ENCODE measurements at places on chromosomes 7 and 10. TPM values are rescaled to one million over a fixed set of nuclear protein-coding genes. Genes with fewer than 3 reads are reported as not detected.

Gene CPA4
- total RNA-seq: not detected

Gene ANKRD61
- 0.42 TPM for total RNA-seq

Gene TMEM196
- 0.07 TPM for total RNA-seq

DNA sequence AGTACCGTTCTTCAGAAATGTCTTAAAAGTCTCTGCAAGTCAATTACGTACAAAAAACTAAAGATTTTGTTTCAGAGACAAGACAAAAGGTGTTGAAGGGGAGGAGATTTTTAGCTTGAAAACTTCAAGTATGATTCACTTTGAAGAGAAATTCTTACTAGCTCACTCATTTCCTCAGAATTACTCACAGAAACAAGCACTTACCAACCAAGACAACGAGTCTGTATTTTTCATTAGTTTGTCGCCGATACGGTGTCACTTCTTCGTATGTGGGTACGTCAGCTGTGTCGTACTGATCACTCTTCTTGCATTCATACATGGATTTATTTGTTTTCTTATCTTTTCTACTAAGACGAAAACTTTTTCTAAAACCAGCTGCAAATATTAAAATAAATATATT is 90.6 kb upstream of the ODAD2 start:
- H3K4me3 ChIP-seq: no peak overlapping the region
- no peaks in the 10 kb centered on the region for H3K4me1 ChIP-seq
- DNase-seq: no peak
- no peaks in the 10 kb centered on the region for H3K27me3 ChIP-seq
- no peaks in the 10 kb centered on the region for H3K36me3 ChIP-seq

DNA sequence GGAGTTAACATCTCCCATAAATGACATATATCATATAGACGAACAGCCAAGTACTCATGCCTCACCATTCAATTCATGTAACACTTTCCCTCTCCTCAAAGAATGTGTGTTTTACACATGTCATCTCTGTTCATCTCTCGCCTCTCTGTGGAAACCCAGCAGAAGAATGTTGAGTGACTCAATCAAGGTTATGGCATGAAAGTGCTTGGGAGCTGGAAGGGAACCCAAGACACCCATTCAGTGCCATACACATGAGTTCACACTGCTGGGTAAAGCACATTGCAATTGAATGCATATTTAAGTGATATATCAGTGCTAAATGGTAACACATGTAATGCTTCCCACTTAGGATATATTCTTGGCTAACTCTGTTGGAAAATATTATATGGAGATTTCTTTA is 322.9 kb downstream of the PTEN start:
- DNase-seq: no peak
- no peak overlapping the region for H3K4me3 ChIP-seq
- H3K4me1 ChIP-seq: no peaks in the 10 kb centered on the region
- H3K36me3 ChIP-seq: no peaks in the 10 kb centered on the region
- H3K27me3 ChIP-seq: no peaks in the 10 kb centered on the region
- H3K27ac ChIP-seq: no peak overlapping the region

DNA sequence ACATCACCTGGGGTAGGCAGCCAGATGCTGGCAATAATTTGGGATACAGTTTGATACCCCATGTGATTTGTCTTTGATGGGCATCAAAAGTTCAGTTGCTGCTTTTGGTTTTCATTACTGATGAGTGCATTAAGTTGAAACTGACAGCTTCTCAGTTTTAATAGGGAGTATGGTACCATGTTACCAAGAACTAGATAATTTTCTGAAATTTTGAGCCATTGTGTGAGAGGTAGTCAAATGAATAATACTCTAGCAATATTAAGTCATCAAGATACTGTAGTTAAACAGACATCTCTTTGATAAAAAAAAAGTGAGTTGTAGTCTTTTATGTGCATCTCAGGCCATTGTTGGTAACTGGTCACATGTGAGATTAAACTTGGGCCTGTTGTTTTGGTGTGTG is 71.5 kb downstream of the ST7 start:
- H3K4me3 ChIP-seq: no peak overlapping the region
- DNase-seq: no peak
- H3K36me3 ChIP-seq: no peaks in the 10 kb centered on the region

- no peaks in the 10 kb centered on the region for H3K36me3 ChIP-seq
- H3K4me1 ChIP-seq: no peaks in the 10 kb centered on the region
- H3K4me3 ChIP-seq: no peak overlapping the region
- H3K27me3 ChIP-seq: no peaks in the 10 kb centered on the region
- DNase-seq: no peak
- H3K27ac ChIP-seq: no peak overlapping the region
These were observed 113.1 kb downstream of the ARL4A start for GRCh38 chr7:12800486-12800885.

GRCh38 chr7:148561099-148561498 is 29.5 kb upstream of the C7orf33 start:
- no peaks in the 10 kb centered on the region for H3K36me3 ChIP-seq
- H3K4me1 ChIP-seq: no peaks in the 10 kb centered on the region
- H3K4me3 ChIP-seq: no peak overlapping the region
- H3K27me3 ChIP-seq: no peaks in the 10 kb centered on the region
- no peak overlapping the region for H3K27ac ChIP-seq

- no peak overlapping the region for H3K27ac ChIP-seq
- no peaks in the 10 kb centered on the region for H3K4me1 ChIP-seq
- H3K4me3 ChIP-seq: no peak overlapping the region
- DNase-seq: peak; percentile 9
These were observed 8.1 kb upstream of the FAM107B start for GRCh38 chr10:14782691-14783363.

GRCh38 chr10:91117505-91117904 is 103.0 kb upstream of the PCGF5 start:
- no peak for DNase-seq
- H3K4me3 ChIP-seq: no peak overlapping the region
- no peak overlapping the region for H3K27ac ChIP-seq
- no peaks in the 10 kb centered on the region for H3K27me3 ChIP-seq
- H3K36me3 ChIP-seq: no peaks in the 10 kb centered on the region
- no peaks in the 10 kb centered on the region for H3K4me1 ChIP-seq

DNA sequence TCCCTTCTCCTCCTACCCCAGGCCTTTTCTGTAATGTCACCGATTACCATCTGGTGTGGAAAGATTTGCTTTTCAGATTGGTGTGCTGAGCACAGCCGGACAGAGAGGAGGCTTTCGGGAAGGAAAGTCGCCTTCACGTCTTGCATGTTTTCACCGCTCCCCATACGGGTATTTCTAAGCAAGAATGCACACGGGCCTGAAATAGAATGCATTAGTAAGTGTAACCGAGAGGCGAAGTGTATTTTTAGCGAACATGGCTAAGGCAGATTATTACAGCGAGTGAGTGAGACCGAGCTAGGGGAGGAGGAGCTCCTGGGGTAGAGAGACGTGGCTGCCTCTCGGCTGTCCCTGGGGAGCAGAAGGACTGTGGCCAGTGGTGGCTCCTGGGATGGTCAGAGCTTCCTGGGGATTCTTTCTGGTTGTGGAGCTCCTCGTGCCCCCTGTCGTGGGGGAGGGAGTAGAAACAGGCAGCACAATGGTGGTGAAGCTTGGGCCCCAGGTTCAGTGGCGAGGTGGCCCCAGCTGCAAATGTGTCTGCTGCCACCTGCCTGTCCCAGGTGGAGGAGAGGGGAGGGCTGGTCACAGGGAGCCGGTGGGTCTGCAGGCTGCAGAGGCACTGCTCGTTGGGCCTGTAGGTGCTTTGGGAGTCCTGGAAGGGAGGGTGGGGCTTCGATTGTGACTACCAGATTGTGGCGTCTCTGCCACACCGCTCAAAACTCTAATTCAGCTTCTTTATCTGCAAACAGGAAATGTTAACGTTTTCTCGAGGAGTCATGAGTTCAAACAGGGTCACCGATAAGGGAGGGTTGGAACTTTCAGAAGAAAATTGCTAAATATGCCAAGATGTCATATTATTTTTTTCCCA is 135.8 kb downstream of the CAMK1D start:
- no peaks in the 10 kb centered on the region for H3K36me3 ChIP-seq
- no peaks in the 10 kb centered on the region for H3K27me3 ChIP-seq
- peaks cover 23% of the 10 kb centered on the region for H3K4me1 ChIP-seq
- no peak overlapping the region for H3K4me3 ChIP-seq

GRCh38 chr10:131576341-131577177 is 265.0 kb upstream of the TCERG1L start:
- no peak for DNase-seq
- no peak overlapping the region for H3K4me3 ChIP-seq
- no peaks in the 10 kb centered on the region for H3K36me3 ChIP-seq
- no peaks in the 10 kb centered on the region for H3K27me3 ChIP-seq

GRCh38 chr10:42593284-42593683 is 45.1 kb downstream of the ZNF33B start:
- no peaks in the 10 kb centered on the region for H3K27me3 ChIP-seq
- H3K36me3 ChIP-seq: peaks cover 14% of the 10 kb centered on the region
- no peak overlapping the region for H3K27ac ChIP-seq
- DNase-seq: no peak
